GM23248 (cell line): ENCODE measurements at places on chromosomes 7 and 10. TPM values are rescaled to one million over a fixed set of nuclear protein-coding genes. Genes with fewer than 3 reads are reported as not detected.

Gene MMP21
- polyA plus RNA-seq: not detected in 2 replicates

Gene PDK4
- 1.2 and 1.4 TPM in 2 replicates for polyA plus RNA-seq

Gene A1CF
- not detected in 2 replicates for polyA plus RNA-seq

Gene CYP3A4
- polyA plus RNA-seq: not detected in 2 replicates

Gene SPOCK2
- 0.04 TPM in 1 of 2 replicates, not detected in the other for polyA plus RNA-seq

Gene CALML5
- polyA plus RNA-seq: not detected in 2 replicates

Gene GIMAP1
- not detected in 2 replicates for polyA plus RNA-seq

Gene LIPK
- polyA plus RNA-seq: not detected in 2 replicates

Gene SRRM3
- 0.39 and 0.91 TPM in 2 replicates for polyA plus RNA-seq

Gene CCL24
- not detected in 2 replicates for polyA plus RNA-seq

Gene TCF7L2
- polyA plus RNA-seq: 18.2 and 19.3 TPM in 2 replicates

Gene PRKAR2B
- polyA plus RNA-seq: 0.81 and 0.89 TPM in 2 replicates

Gene CCDC201
- not detected in 2 replicates for polyA plus RNA-seq

- no peak for DNase-seq
Measured at GRCh38 chr7:37109843-37110242, 338.8 kb downstream of the ELMO1 start.

DNA sequence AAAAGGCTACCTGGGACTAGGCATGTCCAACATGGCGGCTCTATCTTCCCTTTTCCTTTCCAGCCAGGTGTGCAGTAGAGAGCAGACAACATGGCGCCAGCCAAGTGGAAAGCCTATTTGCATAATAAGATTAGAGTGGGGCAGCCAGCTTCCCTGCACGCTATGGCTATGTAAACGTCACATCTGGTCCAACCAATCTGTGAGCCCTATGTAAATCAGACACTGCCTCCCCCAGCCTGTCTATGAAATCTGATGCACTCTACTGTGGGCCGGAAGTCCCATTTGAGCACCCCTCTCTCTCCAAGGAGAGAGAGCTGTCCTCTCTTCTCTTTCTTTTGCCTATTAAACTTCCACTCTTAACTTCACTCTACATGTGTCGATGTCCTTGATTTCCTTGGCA, 984.9 kb upstream of the AUTS2 start:
- no peak for DNase-seq

DNA sequence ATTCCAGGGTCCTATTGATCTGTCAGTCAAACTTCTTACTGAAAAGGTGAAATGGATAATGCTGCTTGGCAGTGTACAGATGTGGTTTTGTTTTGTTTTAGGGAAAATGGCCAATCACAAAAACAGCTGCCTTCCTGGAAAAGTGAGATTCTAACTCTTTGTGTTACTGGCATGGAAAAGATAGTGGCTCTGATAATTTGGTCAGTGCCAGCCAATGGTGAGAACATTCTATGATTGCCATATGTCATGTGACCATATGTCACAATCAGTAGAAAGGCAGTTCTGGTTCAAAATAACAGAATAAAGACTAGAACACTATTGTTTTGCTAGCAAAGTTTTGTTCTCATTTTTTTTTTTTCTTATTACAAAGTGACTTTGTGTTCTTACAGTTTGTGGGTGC, 139.2 kb upstream of the CCDC6 start:
- no peak for DNase-seq

GRCh38 chr10:6721480-6721879, 141.4 kb upstream of the PRKCQ start:
- peak; percentile 98 for DNase-seq

- DNase-seq: peak; percentile 37
Measured at GRCh38 chr10:23293145-23293724, 51.4 kb downstream of the C10orf67 start.

GRCh38 chr7:37128327-37129034, 320.2 kb downstream of the ELMO1 start:
- DNase-seq: no peak

GRCh38 chr10:24651923-24652322, 71.8 kb downstream of the ARHGAP21 start:
- DNase-seq: no peak

DNA sequence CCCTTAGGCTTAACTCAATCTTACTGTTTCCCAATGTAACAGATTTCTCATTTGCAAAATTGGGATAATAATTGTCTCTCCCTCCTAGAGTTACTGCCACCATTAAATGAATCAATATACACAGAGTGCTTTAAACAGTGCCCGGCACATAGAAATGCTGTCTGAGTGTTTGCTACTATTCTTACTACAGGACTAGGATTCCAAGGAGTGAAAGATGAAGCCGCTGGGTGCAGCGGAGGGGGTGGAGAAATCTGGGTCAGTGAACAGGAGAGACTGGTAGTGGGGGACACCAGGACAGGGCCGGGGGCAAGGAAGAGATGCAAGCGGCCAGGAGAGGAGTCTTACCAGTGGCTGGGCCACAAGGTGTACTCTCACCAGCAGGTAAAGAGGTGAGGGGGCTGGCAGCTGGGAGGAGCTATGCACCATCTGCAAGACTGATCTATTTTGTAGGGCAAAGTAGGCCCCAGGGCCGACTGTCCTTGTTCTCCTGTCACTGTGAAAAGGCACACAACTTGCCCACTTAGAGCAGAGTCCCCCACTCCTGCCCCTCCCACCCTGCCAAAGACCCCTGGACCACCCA, 18.5 kb upstream of the PRRT4 start:
- no peak for DNase-seq

DNA sequence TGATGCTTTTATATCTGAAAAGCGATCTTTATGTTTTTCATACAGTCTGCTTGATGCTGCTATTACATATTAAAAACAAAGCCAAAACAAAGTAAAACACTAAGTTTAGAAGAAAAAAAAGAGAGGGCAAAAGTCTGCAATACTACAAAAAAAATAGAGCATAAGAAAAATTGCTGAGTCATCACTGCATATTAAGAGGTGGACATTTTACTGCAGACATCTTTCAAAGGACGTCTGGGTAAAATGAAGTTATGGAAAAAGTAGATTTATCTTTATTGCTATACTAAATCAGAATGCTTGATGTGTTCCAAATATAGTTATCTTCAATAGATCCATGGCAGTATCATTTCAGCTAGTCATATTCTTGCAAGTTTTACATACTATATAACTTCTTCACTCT, 172.0 kb downstream of the MAGI2 start:
- peak; percentile 36 for DNase-seq

- DNase-seq: peak; percentile 61
Measured at GRCh38 chr7:93374345-93374940, 142.3 kb downstream of the VPS50 start.

DNA sequence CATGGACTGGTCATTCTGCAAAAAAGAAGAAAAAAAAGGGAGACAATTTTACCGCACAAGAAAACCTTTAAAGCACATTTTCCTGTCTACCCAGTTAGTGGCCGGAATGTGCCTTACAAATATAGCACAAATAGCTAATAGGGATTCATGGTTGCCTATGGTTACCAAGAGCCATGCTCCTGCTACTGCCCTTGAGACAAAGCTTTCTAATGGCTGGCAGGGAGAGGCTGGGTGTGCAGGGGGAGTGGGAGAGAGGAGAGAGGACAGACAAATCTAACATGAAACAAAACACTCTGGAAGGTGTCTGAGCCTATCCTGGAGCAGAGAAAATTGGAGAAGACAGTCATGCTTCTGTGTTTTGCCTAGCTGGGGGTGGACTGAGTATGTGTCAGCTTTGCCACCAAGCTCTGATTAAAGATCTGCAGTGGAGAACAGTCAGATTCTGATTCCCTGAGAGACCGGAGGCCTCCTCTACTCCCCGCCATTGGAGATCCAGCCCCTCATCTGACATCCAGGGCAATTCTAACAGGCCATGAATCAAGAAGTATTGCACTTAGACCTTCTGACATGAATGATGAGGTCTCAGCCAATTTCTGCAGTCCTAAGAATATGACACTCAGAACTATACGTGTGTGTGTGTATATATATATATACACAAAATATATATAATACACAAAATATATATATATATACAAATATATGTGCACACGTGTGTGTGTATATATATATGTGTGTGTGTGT, 80.2 kb downstream of the PRTFDC1 start:
- peak; percentile 64 for DNase-seq

DNA sequence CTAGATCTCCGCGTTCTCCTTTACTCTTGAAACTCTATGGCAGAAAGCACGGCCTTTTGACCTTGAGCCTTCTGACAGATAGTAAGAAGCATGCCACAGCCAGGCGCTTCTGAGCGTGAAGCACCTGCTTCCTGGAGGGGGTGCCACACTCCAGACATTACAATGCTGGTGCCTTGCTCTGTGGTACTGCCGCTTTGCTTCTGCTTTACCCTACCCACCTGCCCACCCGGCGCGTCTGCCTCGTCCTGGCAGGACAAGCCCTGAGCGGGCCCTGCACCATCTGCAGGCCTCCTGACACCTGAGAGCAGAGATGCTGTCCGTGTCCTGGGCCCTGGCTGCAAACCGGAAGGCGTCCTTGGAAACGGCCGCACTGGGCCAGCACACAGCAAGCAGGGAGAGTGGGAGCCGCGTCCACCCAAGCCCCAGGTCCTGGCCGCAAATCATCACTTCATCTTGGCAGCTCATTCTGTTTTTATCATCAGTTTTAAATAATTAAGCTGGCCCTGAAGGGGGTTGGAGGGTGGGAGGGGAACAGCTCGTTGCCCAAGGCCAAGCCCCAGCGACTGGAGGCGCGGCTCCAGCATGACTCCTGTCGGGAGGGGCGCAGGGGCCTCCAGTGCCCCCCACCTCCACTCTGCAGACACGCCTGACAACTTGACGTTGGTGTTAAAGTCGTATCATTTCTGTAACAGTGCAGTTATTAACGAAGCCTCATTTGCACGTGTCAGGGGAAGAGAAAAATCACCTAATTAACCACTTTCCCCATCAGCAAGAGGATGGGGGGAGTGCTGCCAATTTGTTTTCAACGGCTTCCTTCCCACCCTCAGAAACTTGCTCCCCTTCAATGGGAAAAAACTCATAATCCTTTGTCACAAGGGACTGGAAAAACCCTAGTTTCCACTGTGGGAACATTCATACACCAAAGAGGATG, 132.2 kb downstream of the MAD1L1 start:
- no peak for DNase-seq

- no peak for DNase-seq
Measured at GRCh38 chr10:13741438-13741837, 154.7 kb downstream of the PRPF18 start.

GRCh38 chr10:6711408-6711841, 131.3 kb upstream of the PRKCQ start:
- DNase-seq: no peak

DNA sequence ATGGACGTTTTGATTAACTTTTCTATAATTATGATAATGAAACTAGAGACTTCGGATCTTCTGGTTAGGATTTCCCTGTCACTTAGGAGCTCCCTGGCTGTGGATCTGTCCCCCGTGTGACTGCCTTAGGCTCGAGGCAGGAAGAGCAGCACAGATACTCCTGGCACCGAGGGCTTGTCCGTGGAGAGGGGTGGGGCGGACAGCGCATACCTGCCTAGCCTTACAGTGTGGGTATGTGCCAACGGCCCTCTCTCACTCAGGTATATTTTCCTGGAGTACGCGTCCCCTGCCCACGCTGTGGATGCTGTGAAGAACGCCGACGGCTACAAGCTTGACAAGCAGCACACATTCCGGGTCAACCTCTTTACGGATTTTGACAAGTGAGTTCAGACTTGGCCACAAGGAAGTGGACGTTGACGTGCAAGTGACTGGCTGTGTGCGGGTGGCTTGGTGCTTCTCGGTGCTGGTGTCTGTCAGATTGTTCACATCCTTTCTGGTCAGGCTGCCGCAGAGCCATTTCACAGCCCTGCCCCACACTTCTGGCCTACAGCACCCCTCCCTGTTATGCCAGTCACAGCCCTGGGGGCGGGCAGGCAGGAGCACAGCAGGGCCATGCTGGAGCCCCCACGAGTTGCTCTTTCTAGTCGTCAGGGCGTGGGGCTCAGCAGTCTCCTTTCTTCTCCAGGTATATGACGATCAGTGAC, 7.9 kb downstream of the EIF3B start:
- DNase-seq: no peak

DNA sequence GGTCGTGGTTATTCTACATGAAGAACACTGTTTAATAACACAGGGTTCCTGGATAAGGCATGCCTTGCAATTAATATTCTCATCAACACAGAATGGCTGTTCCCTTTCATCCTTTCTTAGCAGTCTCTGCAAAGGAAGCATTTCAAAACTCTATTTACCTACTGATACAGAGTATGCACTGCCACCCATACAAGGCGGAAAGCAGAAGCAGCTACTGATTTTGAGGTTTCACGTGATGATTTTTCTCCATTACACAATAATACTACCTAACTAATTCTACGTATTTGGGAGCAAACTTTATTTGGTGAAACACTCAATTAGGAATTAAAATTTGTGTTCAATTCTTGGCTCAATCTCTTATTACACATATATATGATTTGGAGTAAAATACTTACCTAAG, 43.0 kb upstream of the COL1A2 start:
- DNase-seq: no peak

DNA sequence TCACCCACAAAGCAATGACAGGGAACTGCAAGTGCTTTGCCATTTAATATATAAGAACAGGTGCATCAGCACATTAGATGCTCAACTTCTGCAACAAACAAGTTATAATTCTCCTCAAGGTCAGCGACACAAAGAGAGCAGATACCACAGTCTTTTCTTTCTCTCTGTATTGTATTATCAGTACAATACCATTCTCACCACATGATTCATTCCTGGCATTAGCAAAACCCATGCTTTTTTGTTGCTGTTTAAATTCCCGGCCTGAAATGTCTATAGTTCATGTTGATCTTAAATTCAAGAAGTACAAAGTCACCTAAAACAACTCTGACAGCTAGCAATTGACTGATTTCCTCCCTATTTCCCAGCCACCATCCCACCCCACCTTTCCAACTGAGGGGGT, 111.8 kb upstream of the FEZF1 start:
- no peak for DNase-seq

- DNase-seq: no peak
Measured at GRCh38 chr10:84158550-84158949, 15.1 kb upstream of the GPR15LG start.

GRCh38 chr10:119444866-119445265, 97.7 kb downstream of the RGS10 start:
- DNase-seq: no peak

DNA sequence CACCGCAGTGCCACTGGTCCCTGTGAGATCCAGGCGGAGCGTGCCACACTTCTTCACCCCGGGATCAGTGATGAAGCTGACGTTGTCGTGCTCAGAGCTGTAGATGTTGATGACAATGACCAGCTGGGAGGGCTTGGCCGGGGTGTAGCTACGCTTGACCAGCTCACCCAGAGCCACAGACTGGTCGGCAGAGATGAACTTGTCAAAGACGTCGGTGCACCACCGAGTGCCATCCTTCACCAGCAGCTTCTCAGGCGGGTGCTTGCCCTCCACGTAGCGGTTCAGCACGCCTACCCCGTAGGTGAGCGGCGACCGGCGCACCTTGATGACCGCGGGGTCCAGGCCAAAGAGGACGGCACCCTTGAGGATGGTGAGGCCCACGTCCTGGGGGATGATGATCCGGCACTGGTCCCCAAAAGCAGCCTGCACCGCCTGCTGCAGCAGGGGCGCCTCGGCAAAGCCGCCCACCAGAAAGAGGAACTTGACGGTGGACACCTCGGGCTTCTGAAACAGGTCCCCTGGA, 54.2 kb downstream of the PNLIPRP2 start:
- DNase-seq: no peak

GRCh38 chr10:130074639-130075038, 36.0 kb downstream of the C10orf143 start:
- DNase-seq: peak; percentile 19

GRCh38 chr10:91887272-91888076, 21.8 kb downstream of the FGFBP3 start:
- DNase-seq: peak; percentile 57
